Renal cortex interstitium (tissue), 15 donors: ENCODE measurements at places on chromosomes 16 and 17.

DNA sequence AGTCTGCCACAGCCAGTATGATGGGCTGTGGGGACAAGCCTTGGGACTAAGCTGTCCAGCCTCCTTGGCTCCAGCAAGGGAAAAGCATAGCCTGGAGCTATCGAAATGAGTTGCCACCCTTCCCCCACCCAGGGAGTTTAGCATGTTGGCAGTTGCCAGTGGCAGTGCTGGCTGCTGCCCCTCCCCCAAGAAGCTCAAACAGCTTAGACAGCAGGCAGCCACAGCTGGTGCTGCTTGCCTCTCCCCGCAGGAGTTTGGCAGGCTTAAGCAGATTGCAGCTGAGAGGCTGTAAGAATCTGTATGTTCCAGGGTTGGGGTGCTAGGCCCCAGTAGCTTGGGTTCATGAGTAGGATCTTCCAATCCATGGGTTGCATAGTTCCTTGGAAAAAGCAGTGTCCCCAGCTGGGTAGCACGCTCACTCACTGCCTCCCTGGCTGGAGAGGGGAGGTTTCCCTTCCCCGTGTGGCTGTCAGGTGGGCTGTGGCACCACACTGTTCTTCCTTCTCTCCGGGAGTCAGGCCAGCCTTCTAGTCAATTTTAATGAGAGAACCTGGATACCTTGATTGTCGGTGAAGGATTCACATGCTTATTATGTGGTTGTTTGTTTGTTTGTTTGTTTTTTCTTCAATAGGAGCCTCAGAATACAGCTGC is 506.1 kb downstream of the CDH11 start:
- DNase-seq: peak; percentile 13

- no peak for DNase-seq
Observed at GRCh38 chr16:967077-967541, 3.7 kb downstream of the LMF1 start.

- DNase-seq: no peak
Observed at GRCh38 chr17:40963838-40964237, 2.9 kb downstream of the KRT39 start.

- no peak for DNase-seq
Observed at GRCh38 chr17:30558686-30559545, 81.7 kb downstream of the GOSR1 start.

- DNase-seq: no peak
Observed at GRCh38 chr17:75404731-75405364, 630 bp downstream of the GRB2 start.

- no peak for DNase-seq
Observed at GRCh38 chr17:78133179-78133951, 2.8 kb downstream of the TMC8 start.

DNA sequence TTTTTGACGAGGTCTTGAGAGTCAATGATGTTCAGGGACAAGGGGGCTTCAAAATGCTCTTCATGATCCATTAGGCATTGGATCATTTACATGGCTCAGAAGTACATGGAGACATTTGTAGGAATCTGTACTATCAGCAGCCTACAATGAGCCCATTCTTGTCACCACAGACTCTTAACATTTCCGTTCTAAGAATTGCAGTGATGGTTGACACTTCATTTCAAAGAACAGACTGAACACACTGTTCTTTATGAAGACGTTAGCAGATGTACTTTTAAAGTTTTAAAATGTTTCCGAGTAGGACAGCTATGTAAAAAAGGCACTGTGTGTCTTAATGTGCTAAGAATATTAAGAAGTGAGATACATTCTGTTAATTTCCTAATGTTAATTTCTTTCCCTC is 97.3 kb upstream of the GOT2 start:
- DNase-seq: no peak

GRCh38 chr17:41020336-41020735 is 6.7 kb downstream of the KRTAP1-5 start:
- DNase-seq: no peak

DNA sequence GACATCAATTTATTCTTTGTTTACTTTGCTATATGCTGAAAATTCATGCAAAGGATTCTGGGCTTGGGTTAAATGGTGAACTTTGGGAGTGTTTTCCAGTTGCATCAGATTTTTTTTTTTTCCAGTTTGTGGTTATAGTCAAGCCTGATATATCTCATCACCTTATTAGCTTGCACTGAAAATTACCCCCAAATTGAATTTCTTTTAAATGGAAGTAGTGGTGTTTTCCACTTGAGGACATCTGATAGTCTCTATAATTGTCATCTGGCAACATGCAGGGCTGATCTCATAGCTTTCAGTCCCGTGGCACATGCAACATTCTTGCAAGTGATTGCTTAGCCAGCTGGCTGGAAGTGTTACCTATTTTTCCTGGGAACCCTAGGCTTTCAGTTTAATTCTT is 4.7 kb upstream of the KRTAP3-1 start:
- DNase-seq: no peak

- DNase-seq: no peak
Observed at GRCh38 chr16:24971718-24972117, 43.5 kb downstream of the ARHGAP17 start.

- no peak for DNase-seq
Observed at GRCh38 chr16:81280393-81280792, 34.4 kb upstream of the GAN start.

GRCh38 chr16:54030451-54030850 is 256.1 kb downstream of the IRX3 start:
- DNase-seq: no peak

- DNase-seq: no peak
Observed at GRCh38 chr17:50533720-50534148, 1.2 kb downstream of the EPN3 start.
